Body of pancreas (tissue), 4 donors: ENCODE measurements at places on chromosomes 6 and 20.

DNA sequence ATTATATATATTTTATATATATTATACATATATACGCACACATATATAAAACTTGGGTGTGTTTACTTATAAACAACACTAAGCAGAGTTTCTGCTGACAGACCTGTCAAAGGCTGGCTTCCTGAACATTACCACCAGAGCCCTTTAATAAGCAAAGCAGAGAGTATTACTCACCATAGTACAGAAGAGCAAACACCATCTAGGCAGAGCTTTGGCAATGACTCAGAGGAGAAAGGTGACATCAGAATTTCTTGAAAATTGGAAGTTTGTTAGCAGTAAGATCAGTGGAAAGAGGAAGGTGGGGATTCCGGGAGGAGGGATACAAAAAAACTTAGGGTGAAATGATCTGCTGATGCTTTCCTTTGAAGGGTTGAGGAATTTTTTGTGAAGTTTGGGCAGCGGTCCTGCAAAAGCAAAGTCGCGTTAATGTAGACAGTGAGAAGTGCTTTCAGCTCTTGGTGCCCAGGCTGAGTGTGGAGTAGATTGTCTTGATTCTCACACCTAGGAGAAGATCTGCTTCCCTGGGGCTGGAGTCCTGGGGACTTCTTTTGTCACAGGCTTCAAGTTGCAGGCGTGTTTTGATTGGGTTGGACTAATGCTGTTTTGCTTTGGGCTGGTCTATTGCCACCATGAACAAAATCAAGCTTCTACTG, 109.6 kb upstream of the BACH2 start:
- H3K27me3 ChIP-seq, result no peaks in the 10 kb centered on the region
- no peaks in the 10 kb centered on the region for H3K36me3 ChIP-seq
- no peak overlapping the region for H3K4me3 ChIP-seq
- H3K4me1 ChIP-seq, result no peaks in the 10 kb centered on the region
- no peak overlapping the region for H3K27ac ChIP-seq

DNA sequence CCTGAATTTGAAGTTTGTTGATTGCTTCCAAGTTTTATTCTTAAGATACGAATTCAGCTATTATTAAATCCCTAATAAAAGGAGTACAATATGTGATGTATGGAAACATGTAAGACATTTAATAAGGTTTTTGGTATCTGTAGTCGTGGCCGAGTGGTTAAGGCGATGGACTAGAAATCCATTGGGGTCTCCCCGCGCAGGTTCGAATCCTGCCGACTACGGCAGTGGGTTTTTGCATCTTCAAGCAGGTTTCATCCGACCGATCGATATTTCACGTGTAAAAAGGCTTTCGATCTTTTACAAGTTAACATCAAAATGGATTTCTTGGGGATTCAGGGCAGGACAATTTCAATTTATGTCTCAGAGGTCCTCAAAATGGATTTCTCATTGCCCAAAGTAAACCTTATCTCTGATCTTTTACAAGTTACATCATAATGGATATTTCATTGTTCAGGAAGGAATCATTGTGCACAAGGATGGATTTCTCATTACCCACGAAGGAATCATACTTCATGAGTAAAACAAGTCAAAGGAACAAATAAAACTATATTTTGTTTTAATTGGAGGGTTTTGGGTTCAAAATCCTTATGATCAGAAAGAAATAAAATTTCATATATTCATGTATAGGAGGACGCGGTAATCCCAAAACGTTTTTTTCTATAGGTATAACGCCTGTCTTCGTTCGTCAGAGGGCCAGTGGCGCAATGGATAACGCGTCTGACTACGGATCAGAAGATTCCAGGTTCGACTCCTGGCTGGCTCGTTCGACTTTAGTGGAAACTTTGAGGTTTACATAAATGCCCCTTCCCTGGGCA, 37.3 kb upstream of the BTN3A2 start:
- H3K27me3 ChIP-seq, result peaks cover 30% of the 10 kb centered on the region
- H3K4me3 ChIP-seq, result no peak overlapping the region
- DNase-seq, result no peak
- no peaks in the 10 kb centered on the region for H3K36me3 ChIP-seq
- no peak overlapping the region for H3K27ac ChIP-seq

DNA sequence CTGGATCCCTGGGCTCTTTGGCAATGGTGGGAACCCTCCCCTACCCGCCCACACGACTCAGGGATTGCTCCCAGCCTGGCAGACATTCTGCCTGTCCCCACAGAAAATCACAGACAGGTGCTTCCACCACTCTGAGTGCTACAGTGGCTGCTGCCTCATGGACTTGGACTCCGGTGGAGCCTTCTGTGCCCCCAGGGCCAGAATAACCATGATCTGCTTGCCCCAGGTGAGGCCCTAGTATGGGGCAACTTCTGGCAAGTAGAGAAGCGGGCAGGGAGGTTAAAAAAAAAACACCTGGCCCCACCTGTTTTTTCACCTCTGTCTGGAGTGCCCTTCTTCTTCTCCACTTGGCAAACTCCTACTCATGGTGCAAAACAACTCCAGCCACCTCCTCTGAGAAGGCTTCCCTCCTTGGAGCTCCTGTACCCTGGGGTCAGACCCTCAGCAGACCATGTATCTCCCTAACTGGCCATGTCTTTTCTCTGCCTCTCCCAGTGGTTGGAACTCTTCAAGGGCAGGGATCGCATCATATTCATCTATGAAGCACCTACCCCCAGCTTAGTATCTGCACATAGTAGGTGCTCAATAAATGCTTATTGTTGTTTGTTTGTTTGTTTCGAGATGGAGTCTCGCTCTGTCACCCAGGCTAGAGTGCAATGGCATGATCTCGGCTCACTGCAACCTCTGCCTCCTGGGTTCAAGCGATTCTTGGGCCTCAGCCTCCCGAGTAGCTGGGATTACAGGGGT, 1.1 kb downstream of the CLPSL2 start:
- H3K27me3 ChIP-seq, result no peaks in the 10 kb centered on the region
- DNase-seq, result no peak
- no peak overlapping the region for H3K27ac ChIP-seq
- no peaks in the 10 kb centered on the region for H3K36me3 ChIP-seq

DNA sequence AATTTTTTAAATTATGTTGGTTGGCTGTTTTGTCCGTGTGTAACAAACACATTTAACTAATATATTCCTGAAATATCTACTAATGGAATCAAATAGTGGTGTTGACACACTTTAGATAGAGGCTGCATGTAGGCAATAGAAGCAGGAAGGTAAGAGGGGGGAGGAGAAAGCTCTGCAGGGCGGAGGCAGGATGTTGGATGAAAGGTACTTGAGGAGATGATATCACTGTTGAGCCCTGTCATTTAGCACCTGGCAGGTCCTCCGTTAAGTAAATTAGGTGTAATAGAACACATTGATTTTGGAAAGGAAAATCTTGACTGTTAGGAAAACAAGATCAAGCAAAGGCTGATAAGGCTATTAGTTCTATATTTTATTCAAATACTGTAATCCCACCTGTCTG, 618.7 kb downstream of the PKHD1 start:
- no peaks in the 10 kb centered on the region for H3K4me1 ChIP-seq
- H3K27me3 ChIP-seq, result no peaks in the 10 kb centered on the region
- H3K4me3 ChIP-seq, result no peak overlapping the region
- no peak overlapping the region for H3K27ac ChIP-seq

DNA sequence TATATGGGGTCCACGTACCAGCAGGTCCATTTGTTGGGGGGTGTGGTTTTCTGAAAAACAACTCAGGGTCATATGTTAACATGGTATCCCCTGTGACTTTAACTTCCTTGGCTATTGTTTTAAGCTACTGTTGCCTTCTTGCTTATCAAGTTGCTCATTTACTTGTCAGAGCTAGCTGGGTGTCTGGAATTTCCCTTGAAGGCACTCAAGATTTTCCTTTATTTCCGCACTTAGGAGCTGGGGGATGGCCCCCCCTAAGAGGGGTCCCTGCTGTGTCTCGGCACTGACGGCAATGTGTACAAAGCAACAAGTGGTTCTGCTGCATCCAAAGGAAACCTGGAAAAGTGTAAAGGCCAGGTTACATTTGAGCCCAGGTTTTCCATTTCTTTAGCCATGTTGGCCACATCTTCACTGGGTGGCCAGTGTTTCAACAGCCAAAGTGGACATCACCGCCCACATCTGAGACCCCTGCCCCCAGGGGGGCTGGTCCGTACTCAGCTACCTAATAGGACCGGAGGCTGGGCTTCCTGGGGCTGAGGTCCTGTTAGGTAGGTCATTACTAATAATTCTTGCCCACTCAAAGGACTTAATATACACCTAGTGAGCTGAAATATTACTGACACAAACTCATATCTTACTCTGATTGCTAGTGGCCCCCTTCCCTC, 24.8 kb upstream of the SYNDIG1 start:
- H3K27me3 ChIP-seq, result no peaks in the 10 kb centered on the region
- no peak overlapping the region for H3K27ac ChIP-seq
- H3K36me3 ChIP-seq, result no peaks in the 10 kb centered on the region
- H3K4me3 ChIP-seq, result no peak overlapping the region
- DNase-seq, result no peak

GRCh38 chr6:36803908-36804307, 35.3 kb downstream of the CPNE5 start:
- no peak for DNase-seq
- H3K36me3 ChIP-seq, result no peaks in the 10 kb centered on the region
- no peak overlapping the region for H3K27ac ChIP-seq
